ENCODE measurements at places on chromosomes 12 and 14.

DNA sequence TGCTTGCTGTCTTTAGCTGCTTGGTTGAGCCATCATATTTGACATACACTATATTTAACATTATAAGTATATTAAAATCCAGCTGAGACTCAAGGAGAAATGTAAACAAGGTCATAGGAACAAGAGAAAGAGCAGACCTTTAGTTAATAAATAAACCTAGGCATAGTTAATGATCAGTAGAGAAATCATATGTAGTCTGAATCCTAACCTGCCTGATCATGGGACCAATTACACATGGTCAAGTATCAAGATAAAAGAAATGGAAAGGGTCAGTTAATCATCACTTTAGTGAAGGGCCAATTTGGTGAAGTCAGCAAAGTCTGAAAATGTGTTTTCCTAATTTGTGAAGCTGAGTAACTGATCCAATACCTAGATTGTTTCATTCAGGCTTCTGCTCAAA is 7.5 kb downstream of the RNF212B start:
- no peak for DNase-seq

GRCh38 chr12:73833746-73834145 is 703.9 kb upstream of the ATXN7L3B start:
- DNase-seq: peak; percentile 1

DNA sequence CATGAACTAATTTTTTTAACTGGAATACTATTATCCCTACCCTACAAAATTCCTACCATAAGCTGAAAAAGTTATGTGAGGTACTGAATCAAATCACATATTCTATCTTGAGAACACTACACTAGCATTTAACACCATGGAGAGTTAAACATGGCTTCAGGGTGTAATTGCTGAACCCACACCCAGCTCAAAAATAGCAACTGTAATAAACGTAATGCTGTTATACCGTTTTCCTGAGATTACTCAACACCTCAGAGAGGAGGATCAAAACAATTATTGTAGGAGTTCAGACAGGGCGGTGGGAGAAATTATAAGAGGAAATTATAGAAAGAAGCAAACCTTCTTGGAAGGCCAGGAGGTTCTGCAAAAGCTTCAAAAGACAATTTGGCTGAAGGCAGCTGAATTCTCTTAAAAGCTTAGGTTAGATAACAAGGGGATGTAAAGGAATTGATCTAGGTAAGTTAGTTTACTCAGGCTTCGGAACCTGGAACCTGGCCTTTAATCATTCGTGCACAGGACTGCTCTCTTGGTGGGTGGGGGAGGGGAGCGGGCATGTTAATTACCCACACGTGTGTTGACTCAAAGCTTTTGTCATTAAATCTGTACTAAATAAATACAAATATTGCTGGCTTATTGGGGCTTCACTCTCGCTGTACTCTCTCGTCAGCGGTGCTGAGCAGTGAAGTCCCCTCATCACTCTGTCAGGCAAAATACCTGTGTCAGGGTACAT is 12.1 kb upstream of the IPO8 start:
- DNase-seq: no peak

- no peak for DNase-seq
Measured at GRCh38 chr14:60294411-60295069, 45.5 kb downstream of the PPM1A start.
